ENCODE measurements at places on chromosomes 3 and 15. TPM values are rescaled to one million over a fixed set of nuclear protein-coding genes. Genes with fewer than 3 reads are reported as not detected.

DNA sequence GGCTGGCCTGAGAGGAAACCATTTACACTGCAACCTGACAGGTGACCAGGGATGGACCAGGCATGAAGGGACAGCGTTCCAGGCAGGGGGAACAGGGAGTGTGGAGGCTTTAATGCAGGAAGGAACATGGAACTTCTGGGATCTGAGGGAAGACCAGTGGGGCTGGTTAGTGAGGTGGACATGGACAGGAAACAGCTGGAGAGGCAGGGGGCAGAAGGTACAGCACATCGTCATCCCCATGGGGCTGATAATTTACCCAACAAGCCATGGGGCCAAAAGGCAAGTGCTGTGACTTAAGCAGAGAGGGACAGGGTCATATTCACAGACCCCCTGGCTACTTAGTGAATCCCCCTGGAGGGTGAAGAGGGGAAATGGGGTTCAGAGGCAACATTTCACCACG, 77.0 kb upstream of the LARS2 start:
- no peak for DNase-seq

GRCh38 chr3:25803833-25804232, 13.9 kb downstream of the OXSM start:
- no peak for DNase-seq

- no peak for DNase-seq
These were observed 12.6 kb downstream of the TIPARP start for GRCh38 chr3:156687023-156687422.

DNA sequence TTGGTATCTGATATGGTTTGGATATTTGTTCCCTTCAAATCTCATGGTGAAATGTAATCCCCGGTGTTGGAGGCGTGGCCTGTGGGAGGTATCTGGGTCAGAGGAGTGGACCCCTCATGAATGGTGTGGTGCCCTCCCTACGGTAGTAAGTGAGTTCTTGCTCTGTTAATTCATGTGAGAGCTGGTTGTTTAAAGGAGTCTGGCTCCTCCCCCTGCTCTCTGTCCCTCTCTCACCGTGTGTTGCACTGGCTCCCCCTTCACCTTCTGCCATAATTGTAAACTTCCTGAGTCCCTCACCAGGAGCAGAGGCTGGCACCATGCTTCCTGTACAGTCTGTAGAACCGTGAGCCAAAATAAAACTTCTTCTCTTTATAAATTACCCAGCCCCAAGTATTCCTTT, 246.9 kb upstream of the AGTR1 start:
- no peak for DNase-seq

DNA sequence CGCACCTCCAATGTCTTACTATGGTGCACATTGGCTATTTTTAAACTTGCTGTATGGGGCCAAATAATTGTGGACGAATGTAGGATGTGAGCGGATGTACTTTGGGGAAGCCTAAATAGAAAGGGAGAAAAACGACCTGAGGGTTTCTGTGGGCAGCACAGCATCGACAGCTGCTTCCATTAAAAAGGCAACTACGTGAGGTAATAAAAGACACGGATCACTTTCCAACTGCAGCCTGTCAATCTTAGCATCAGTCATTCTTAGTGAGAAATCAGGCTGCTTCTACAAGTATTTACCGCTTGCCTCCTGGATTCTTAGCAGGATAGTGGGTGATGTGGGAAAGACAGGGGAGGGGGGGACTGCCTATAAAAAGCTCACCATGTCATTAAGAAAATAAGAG, 186.7 kb upstream of the SLC2A2 start:
- no peak for DNase-seq

GRCh38 chr15:22954326-22954725, 25.8 kb downstream of the CYFIP1 start:
- DNase-seq, result no peak

Gene ELL3
- total RNA-seq, result 1.4 TPM

- DNase-seq, result no peak
These were observed 120.9 kb downstream of the ADAMTS9 start for GRCh38 chr3:64566859-64567258.

DNA sequence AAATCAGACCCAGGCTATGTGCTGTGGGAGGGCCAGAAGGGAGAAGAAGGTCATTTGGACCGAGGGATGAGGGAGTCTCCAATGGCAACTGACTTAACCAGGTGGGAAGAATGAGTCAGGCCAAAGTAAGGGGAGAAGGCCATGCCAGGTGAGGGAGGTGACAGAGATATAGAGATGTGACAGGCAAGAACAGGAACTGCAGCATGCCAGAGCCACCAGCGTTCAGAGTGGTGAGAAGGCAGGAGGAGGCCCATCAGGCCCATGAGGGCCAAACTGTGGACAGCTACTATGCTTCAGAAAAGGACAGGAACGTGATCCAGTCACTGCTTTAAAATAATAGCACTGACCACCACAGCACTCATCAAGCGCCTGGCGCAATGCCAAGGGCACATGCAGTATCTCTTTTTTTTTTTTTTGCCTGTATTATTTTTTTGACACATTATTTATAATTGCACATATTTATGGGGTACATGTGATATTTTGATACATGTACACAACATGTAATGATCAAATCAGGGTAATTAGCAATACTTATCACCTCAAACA, 154.3 kb upstream of the IGF1R start:
- DNase-seq, result no peak

Gene TP63
- total RNA-seq, result 0.11 TPM

Gene STT3B
- 85.3 TPM for total RNA-seq

- no peak for DNase-seq
These were observed 339.2 kb downstream of the CADM2 start for GRCh38 chr3:85298032-85298431.

GRCh38 chr15:90240856-90241255, 6.8 kb downstream of the GDPGP1 start:
- no peak for DNase-seq

DNA sequence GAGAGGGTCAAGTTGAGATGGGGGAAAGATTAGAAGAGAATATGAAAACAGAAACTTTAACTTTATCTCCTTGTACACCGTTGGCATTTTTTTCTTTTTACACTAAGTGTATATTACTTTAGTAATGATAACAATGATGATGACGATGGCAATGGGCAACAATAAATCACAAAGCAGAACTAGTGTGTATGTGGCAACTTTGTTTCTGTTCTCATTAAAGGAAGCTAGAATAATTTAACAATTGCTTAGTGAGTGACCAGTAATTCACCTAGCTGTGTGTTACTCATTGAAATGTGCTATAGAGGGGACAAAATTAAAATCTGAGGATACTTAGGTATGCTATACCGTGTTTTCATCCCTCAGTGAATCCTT, 318.5 kb upstream of the TBL1XR1 start:
- no peak for DNase-seq

All from Right ventricle myocardium superior (tissue), 1 donor.